ENCODE measurements at places on chromosomes 6 and 20. TPM values are rescaled to one million over a fixed set of nuclear protein-coding genes. Genes with fewer than 3 reads are reported as not detected.

Gene CEBPB
- 6.9 TPM for total RNA-seq

Gene LMBRD1
- total RNA-seq = 3.9 TPM

Gene SRMS
- total RNA-seq = not detected

Gene PCK1
- not detected for total RNA-seq

Gene GJA1
- total RNA-seq = 323 TPM

Gene SLC22A2
- not detected for total RNA-seq

Gene CENPQ
- total RNA-seq = 5.8 TPM

GRCh38 chr6:11393713-11394627, 143.6 kb upstream of the TMEM170B start:
- H3K27me3 ChIP-seq = peaks cover 2% of the 10 kb centered on the region
- H3K4me3 ChIP-seq = no peak overlapping the region
- peaks cover 8% of the 10 kb centered on the region for H3K4me1 ChIP-seq
- DNase-seq = peak; percentile 3
- H3K36me3 ChIP-seq = no peaks in the 10 kb centered on the region
- no peak overlapping the region for H3K27ac ChIP-seq

- H3K27me3 ChIP-seq = no peaks in the 10 kb centered on the region
- H3K4me3 ChIP-seq = no peak overlapping the region
- no peaks in the 10 kb centered on the region for H3K4me1 ChIP-seq
- H3K27ac ChIP-seq = no peak overlapping the region
- no peaks in the 10 kb centered on the region for H3K36me3 ChIP-seq
Measured at GRCh38 chr6:146950351-146950835, 253.8 kb upstream of the STXBP5 start.

- H3K27ac ChIP-seq = no peak overlapping the region
- no peaks in the 10 kb centered on the region for H3K27me3 ChIP-seq
- H3K4me3 ChIP-seq = no peak overlapping the region
- H3K4me1 ChIP-seq = no peaks in the 10 kb centered on the region
- no peaks in the 10 kb centered on the region for H3K36me3 ChIP-seq
Measured at GRCh38 chr20:61682996-61683681, 382.5 kb downstream of the TAF4 start.

DNA sequence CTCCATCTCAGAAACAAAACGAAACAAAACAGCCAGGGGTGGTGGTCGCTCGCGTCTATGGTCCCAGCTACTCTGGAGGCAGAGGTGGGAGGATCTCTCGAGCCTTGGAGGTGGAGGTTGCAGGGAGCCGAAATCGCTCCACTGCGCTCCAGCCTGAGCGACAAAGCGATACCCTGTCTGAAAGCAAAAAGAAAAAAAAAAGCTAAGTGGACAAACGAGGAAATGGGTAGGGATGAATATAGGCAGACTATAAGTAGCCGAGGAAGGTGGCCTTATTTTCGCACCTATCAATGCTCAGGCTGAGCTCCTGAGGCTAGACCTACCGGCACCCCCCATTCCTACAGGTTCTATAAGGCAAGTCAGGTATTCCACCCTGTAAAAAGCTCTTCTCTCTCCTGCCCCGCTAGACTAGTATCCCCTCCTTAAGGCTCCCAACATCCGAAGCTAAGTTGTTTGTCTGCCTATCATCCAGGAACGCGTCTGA, 650 bp upstream of the CASP8AP2 start:
- no peaks in the 10 kb centered on the region for H3K27me3 ChIP-seq
- no peak for DNase-seq
- H3K36me3 ChIP-seq = peaks cover 3% of the 10 kb centered on the region
- H3K27ac ChIP-seq = peak overlapping the region; percentile 44

DNA sequence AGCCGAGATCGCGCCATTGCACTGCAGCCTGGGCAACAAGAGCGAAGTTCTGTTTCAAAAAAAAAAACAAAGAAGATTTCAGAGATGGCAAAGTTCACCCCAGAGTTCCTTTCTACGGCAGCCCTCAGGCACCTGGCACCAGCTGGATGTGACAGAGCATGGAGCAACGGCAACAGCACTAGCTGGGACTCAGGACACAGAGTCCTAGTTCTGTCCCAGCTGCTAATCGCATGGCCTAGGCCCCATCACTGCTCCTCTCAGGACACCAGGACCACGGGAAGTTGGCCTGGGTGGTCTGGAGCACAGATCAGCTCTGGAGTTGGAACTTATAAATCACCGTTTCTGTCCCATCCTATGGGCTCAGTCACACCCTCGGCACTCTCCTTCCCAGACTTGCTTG, 1.1 kb downstream of the PGC start:
- no peak overlapping the region for H3K4me3 ChIP-seq
- H3K4me1 ChIP-seq = no peaks in the 10 kb centered on the region
- H3K27ac ChIP-seq = no peak overlapping the region
- no peaks in the 10 kb centered on the region for H3K36me3 ChIP-seq
- DNase-seq = no peak
- H3K27me3 ChIP-seq = peaks cover 13% of the 10 kb centered on the region

GRCh38 chr6:84425971-84426705, 198.7 kb upstream of the CEP162 start:
- H3K36me3 ChIP-seq = no peaks in the 10 kb centered on the region
- no peak overlapping the region for H3K4me3 ChIP-seq
- no peaks in the 10 kb centered on the region for H3K4me1 ChIP-seq
